ENCODE measurements at places on chromosomes 2 and 18. TPM values are rescaled to one million over a fixed set of nuclear protein-coding genes. Genes with fewer than 3 reads are reported as not detected.

The TP53I3 gene
- total RNA-seq = 45.4 TPM

DNA sequence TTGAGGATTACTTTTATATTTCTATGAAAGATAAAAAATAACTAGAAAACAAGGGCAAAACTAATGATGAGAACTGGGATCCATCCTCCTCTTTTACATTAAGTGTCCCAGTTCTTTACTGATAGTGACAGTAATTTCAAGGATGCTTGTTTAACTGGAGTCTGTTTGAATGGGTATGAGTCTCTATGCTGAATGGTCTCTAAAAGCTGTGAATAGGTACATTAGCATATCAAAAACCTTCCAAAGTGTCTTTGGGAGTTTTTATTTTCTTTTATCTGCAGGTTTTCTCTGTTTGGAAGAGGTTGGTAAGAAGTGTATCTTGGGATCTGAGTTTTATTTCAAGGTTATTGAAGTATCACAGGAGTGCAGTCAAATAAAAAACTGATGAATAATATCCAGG lies 30.0 kb downstream of the DSEL start:
- DNase-seq = no peak

The FHL2 gene
- 31.4 TPM for total RNA-seq

GRCh38 chr2:162091325-162092007 lies 17.5 kb upstream of the DPP4 start:
- no peak for DNase-seq

The C2orf66 gene
- total RNA-seq = not detected

The PSMA8 gene
- not detected for total RNA-seq

DNA sequence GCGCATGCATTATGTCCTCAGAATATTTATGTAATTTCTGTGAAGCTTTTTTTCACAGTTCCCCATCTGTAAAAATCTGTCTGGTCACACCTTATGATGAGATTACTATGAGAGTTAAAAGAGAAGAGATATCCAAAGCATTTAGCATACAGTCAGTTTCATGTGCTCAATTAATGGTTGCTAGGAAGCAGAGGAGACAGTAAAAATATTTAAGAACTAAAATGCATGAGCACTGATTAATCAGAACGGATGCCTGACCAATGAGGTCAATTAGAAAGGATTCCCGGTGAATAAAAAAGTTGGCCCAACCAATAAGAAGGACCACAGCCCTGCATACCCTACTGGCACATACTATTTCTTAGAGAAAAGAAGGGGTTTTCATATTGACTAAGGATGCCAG lies 12.0 kb upstream of the CRIM1 start:
- DNase-seq = no peak

The NRBP1 gene
- total RNA-seq = 79.0 TPM

The TSN gene
- total RNA-seq = 63.4 TPM

- DNase-seq = no peak
Observed at GRCh38 chr2:145958611-145959010, 1438.7 kb upstream of the ZEB2 start.

The FTCDNL1 gene
- total RNA-seq = 0.40 TPM

GRCh38 chr18:50706199-50706598 lies 113.6 kb downstream of the MRO start:
- DNase-seq = no peak

DNA sequence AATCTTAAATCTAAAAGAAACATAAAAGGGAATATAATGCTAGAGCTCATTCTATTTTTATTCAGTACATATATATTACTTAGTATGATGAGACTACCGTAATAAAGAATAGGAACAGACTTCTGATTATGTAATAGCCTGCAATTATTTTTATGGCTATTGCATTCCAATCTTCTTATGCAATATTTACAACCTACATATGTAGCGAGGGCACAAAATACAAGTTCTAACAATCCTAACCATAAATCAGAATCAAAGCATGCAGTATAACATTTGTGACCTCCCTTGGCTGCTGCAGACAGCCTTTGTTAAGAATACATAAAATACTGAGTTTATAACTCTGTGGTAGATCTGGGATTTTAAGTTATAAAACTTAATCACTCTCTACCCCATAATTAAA lies 177.6 kb downstream of the BABAM2 start:
- DNase-seq = peak; percentile 47

DNA sequence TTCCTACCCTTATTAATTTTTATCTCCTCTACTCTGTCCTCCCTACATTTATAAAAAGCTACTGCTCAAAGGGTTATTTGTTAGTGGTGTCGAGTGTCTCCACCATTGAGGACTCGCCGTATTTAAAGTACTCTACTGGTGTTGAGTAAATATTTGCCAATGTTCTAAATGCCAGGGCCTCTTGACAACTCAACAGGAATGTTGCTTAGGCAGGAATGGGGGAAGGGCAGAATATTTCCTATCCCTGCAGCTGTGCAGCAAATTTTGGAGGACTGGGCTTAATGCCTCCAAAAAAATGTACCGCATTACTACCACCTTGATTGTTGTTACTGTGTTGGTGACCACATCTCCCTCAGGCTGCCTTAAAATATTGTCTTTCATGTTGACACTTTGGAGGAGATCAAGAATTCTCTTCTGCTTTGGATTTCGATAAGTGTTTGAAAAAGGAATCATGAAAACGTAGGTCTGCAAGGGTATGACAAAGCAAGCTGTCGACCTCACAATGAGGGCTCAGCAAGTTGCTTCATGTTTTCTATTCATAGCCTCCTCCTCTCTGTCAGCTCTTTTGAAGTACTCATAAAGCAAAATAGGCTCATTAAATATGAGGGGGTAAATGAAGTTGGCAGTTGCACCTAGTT lies 84.3 kb downstream of the EFEMP1 start:
- DNase-seq = no peak

The TEKT4 gene
- not detected for total RNA-seq

The IL36RN gene
- total RNA-seq = not detected

The KATNAL2 gene
- total RNA-seq = 0.40 TPM

- DNase-seq = no peak
Observed at GRCh38 chr2:196957881-196958525, 31.5 kb upstream of the PGAP1 start.
